ENCODE measurements at places on chromosomes 6 and 20.
A peak's percentile ranks its signal among the peaks of the same experiment; 100 is the strongest.

DNA sequence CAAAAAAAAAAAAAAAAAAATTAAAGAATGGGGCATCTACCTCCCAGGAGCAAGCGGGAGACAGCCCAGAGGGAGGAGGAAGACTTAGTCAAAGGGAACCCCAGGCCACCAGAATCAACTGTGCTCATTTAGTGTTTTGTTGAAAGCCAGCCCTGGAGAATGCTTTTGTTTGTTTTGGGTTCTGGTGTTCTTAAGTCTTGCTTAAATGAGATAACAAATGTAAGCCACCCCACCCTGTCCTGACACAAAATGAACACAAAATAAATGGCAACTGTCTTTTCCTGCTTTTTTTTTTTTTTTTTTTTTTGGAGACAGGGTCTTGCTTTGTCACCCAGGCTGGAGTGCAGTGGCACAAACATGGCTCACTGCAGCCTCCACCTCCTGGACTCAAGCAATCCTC is 165.0 kb upstream of the JARID2 start:
- no peak for DNase-seq

DNA sequence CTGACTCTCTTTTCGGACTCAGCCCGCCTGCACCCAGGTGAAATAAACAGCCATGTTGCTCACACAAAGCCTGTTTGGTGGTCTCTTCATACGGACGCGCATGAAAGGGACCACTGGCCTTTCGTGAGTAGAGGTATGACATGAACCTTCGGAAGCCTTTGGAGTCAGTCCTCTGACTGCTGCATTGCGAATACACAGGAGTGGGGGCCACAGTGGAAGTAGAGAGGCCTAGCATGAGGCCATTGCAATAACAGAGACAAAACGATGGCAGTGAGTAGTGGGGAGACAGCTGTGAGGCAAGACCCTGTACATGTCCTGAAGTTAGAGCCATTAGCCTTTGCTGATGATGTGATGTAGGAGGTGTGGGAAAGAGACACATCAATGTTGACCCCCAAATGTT is 56.4 kb downstream of the SMPDL3A start:
- no peak for DNase-seq

GRCh38 chr20:36629719-36630681 is 16.0 kb downstream of the SLA2 start:
- DNase-seq: no peak

- DNase-seq: peak; percentile 36
Observed at GRCh38 chr6:31769684-31770371, 7.3 kb downstream of the VWA7 start.

GRCh38 chr6:168640768-168641167 is 199.8 kb downstream of the SMOC2 start:
- DNase-seq: no peak

- no peak for DNase-seq
Observed at GRCh38 chr20:41392871-41393704, 26.5 kb upstream of the EMILIN3 start.

- no peak for DNase-seq
Observed at GRCh38 chr20:7031222-7031621, 263.7 kb downstream of the BMP2 start.

GRCh38 chr20:6882561-6883291 is 115.2 kb downstream of the BMP2 start:
- no peak for DNase-seq

GRCh38 chr20:64222291-64222735 is 33.2 kb upstream of the PCMTD2 start:
- no peak for DNase-seq

DNA sequence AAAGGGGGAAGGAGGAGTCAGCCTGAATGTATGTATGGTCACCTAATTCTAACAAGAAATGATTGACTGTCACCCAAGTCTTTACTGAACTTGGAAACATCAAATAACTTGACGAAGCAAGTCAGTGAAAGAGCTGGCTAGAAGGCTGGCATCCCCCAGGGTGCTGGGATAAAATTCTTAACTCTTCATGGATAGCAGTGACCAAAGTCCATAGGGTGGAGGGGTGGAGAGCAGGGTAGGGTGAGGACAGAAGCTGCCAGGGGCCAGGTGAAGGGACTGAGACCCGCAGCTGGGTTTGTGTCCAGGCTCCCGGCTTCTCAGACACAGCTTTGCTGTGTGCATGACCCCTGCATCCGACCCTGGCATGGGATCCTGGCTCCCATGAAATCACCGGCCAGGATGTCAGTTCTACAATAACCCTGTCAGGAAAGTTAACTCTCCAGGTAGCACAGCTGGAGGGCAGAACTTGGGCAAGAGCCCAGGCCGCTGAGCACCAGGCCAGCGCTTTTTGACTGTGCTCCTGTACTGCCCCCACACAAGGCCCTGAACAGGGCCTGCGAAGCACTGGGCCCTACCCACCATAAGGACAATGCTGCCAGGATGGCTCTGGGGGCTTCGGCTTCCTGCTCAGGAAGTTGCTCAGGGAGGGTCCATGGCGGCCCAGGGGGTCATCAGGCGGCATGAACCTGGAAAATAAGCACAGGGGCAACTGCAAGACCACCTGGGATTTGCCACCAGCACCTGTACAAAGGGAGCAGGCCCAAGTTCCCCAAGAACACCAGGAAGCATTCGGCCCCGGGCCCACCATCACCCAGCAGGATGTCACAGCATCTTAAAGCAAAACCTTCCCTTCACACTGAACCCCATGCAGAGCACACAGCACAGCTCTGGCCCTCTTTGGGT is 32.5 kb downstream of the ZC3H12D start:
- DNase-seq: no peak

DNA sequence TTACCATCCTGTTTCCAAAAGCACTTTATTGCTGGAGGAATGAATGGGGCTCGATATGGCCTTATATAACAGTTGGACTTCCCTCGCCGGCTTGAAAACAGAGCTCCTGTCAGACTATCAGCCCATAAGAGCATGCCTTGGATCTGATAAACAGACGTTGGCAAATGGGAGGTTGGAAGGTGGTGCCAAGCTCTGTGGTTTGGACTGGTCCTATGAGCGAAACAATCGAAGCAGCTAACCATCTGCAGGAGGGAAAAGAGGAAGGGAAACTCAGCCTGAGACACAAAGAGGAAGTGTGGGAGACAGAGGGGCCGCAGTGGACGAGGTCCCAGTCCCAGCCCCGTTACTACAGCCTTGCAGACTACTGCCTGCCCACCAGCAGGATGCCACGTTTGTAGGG is 92.9 kb downstream of the TFAP2C start:
- no peak for DNase-seq

DNA sequence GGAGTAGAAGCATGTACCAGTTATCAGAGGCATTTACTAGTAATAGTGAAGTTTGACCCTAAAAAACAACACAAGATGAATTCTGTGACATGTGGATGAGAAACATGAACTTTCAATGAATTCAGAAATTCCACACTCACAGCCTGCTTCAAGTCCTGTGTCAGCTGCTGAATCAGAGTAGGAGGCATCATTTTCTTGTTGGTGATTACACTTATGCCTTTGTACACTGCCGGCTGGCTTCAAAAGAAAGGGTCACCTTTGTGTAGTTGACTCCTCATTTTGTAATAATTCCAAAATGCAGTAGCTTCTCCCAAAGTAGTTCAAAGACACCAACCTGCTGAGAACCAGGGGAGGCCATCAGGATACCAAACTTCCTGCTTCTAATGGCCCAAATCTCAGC is 165.5 kb downstream of the BACH2 start:
- no peak for DNase-seq

GRCh38 chr6:92281571-92282076 is 1137.7 kb downstream of the EPHA7 start:
- no peak for DNase-seq

DNA sequence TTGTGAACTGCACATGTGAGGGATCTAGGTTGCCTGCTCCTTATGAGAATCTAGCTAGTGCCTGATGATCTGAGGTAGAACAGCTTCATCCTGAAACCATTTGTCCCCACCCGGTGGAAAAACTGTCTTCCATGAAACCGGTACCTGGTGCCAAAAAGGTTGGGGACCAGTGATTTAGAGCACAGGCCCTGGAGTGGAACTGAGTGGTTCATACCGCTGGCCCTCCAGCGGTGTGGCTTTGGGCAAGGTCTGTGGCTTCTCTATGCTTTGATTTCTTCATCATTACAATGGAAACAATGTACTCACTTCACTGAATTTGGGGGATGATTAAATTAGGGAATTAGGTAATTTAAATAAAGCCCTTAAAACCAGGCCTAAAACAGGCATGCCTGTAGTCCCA is 36.3 kb downstream of the CD164 start:
- DNase-seq: no peak

DNA sequence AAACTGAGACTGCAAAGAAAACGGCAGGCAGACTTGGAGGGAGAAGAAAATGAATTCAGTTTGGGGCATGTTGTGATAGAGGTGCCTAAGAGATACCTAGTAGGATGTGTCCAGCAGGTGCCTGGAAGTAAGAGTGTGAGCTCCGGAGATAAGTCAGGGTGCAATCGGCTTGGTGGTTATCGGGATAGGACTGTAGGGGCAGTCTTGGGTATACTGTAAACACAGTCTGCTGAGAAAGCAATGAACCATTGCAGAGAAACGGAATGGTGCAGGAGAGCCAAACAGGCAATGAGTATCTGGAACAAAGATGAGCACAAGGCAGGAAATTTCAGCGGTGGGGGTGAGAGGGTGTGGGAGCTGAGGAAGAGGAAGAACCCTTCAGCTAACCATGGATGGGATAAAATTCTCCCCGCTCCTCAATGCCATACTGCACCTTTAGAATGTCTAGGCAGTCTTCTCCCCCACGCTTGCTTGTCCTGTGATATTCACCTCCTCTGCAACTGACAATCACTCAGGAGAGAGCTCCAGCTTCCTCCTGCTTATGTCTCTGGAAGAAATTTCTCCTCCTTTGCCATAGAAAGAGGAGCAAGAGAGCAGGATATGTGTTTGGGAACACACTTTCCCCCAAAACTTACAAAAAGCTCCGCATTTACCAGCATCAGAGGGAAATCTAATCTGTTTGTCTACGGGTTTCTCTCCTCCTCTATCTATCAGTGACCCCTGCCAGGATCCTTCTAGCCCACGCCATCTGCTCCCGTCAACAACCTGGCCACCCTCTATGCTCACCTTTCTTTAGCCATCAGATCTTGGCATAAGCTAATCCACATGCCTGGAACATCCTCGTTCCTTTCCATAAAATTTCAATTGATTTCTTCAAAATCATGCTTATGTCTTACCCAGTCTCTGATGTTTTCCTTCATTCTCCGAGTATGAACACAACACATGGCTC is 381.7 kb upstream of the JARID2 start:
- no peak for DNase-seq

- no peak for DNase-seq
Observed at GRCh38 chr6:44000164-44000842, 126.9 kb downstream of the MRPL14 start.

DNA sequence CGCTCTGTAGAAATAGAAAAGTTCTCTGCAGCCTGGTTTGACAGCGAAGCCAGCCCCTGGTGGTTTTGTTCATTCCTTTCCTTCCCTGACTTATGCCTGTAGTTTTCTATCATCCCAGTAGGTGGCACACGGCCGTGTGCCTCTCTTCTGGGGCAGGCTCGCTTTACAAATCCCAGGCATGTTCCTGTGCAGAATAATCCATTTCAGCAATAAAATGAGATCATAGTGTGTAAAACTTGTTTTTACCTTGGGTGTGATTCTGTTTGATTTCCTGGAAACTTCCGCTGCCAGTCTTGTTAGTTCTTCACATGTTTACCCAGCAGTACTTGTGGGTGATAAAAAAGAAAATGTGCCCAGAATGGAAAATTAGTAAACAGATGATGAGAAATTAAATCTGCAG is 7.4 kb upstream of the INSM1 start:
- peak; percentile 63 for DNase-seq

- no peak for DNase-seq
Observed at GRCh38 chr6:125201961-125202729, 48.6 kb downstream of the TPD52L1 start.

- DNase-seq: no peak
Observed at GRCh38 chr6:10237298-10238038, 177.4 kb downstream of the TFAP2A start.

DNA sequence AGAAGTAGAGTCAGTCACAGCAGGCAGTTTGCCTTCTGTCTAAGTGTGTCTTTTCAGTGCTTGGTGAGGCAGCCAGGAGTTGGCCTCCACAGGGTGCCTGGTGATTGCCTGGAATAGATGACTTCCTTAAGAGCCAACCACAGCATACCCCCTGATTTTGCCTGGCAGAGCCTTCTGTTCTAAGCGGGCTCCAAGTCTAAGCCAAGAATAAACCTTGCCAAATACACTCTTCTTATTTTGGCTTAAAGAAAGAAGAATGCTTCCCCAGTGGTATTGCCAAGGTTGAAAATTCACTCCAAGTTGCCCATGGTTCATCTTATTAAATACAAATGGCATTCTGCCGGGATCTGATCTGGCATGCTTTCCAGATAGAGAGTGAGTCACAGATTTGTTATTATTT is 1424.8 kb upstream of the EYS start:
- no peak for DNase-seq

DNA sequence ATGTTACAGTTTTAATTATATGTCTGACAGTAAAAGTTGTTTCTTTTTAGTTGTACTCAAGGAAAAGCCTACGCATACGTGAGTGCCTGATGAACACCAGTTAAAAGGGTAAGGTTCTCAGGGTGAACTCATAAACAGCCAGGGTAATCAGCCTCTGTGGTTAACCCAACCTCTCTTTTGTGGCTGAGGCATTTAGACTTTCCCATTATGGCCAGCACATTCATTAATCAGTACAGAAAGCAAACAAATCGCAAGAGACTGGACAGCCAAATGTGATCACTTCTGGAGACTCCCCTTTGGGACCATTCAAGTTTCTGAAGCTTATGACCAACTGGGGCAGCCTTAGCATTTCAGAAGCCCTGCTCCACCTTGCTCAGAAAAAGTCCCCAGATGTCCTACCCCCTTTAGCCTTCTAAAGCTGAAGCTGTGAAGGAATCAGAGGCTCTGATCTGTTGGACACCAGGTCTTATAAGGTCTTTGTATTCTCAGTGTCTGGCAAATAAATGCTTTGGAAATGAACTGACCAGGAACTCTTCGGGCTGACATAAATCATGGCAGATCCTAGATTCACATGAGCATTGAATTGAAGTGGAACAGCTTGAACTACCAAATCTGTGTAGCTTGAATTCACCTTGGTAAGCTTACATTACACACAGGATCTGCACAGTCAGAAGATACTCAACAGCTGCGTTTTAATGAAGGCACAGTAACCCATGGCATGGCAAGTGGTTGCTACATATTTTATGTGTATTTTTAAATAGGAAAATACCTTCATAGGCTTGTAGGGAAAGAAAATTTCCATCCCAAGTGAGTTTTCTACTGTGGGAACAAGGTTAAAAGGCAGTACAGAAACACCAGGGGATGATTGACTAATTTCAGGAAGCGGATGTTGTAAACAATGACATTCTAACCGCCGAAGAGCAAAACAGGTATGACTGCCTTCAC is 18.7 kb downstream of the IL20RA start:
- DNase-seq: no peak

- DNase-seq: no peak
Observed at GRCh38 chr20:39878320-39878719, 810.7 kb downstream of the MAFB start.

All from NCI-H2081 (cell line).